ENCODE measurements at places on chromosomes 2 and 18.

DNA sequence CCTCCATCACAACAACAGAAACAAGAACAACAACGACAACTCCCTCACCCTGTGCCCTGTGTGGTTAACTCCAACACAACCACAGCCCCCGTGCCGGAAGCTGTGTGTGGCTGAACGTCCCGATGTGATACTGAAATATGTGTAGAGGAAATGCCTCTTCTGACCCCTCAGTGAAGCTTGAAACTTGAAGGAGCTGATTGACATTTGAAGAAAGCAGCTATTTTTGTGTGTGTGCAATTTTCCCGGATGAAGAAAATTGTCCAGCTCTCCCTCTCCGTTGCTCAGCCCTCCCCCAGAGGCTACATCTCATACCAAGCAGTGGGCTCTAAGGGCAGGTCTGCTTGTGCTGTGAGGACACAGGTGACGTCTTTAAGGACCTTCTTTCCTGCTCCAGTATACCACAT, 173.8 kb downstream of the ICOS start:
- DNase-seq: no peak

DNA sequence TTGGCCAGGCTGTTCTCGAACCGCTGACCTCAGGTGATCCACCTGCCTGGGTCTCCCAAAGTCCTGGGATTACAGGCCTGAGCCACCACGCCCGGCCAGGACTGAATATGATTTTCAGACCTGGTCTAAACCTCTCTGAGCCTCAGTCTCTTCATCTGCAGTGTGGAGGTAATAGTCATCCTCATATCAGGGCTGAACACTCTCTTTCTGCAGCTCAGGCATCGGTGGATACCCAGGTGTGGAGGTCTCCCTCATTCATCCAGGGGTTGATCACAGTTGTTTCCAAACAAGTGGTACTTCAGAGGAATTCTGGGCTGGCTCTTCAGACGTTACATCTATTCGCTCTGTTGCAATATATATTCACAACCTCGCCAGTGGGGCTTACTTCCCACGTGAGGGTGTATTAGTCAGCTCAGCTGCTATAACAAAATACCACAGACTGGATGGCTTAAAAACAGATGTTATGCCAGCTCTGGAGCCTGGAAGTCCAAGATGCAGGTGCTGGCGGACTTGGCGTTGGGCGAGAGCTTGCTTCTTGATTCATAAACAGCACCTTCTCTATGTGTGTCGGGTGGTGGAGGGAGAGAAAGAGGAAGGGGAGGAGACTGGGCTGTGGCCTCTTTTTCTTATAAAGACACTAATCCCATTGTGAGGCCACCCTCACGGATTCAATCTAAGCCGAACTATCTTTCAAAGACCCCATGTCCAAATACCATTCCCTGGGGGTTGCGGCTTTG, 2.9 kb upstream of the MBP start:
- no peak for DNase-seq

GRCh38 chr2:142981069-142981378, 103.6 kb downstream of the KYNU start:
- no peak for DNase-seq

- no peak for DNase-seq
Observed at GRCh38 chr18:54712306-54712705, 116.0 kb upstream of the RAB27B start.

- no peak for DNase-seq
Observed at GRCh38 chr2:238505119-238505891, 78.6 kb downstream of the ASB1 start.

DNA sequence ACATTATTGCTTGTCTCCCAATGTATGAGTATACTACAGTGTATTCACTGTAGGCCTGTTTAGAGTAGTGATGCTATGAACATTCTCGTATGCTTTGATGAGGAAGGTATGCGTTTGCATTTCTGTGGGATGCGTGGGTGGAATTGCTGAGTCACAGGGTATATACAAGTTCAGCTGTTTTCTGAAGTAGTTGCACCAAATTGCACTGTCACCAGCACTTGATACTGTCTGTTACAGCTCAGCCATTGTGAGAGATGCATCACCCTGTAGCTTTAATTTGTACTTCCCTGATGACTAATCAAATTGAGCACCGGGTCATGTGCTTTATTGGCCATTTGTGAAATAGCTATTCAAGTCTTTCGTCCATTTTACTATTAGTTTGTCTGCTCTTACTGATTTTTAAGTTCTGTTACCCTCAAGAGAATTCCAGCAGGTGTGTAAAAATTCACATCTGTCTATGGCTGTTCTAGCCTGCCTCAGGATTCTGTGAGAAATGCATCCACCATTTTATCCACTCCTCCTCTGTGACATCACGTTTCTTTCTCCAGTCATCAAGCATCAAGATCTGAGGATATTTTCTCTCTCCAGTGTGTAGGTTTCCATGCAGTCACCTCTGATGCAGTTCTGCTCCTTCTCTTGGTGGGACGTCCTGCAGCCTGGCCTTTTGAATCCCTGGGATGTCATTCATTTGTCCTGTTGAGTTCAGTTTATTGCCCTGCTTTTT, 72.5 kb downstream of the DGKD start:
- no peak for DNase-seq

DNA sequence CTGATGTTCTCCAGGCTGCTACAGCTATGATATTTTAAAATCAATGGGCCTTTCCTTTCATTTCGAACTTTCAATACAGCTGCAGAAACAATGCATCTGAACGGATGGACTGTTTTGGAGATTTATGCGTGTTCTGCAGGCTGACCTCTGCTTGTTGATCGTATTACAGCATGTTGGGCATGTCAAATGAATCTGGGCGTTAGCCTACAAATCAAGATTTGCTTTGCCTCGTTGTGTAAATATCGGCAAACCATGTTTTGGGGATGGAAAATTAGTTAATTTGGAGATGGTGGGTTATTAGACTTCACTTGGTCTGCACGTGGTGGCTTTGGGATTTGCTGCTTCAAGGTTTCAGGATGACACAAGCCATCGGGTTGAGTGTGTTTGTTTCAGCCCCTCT, 129.3 kb downstream of the AGAP1 start:
- DNase-seq: no peak

DNA sequence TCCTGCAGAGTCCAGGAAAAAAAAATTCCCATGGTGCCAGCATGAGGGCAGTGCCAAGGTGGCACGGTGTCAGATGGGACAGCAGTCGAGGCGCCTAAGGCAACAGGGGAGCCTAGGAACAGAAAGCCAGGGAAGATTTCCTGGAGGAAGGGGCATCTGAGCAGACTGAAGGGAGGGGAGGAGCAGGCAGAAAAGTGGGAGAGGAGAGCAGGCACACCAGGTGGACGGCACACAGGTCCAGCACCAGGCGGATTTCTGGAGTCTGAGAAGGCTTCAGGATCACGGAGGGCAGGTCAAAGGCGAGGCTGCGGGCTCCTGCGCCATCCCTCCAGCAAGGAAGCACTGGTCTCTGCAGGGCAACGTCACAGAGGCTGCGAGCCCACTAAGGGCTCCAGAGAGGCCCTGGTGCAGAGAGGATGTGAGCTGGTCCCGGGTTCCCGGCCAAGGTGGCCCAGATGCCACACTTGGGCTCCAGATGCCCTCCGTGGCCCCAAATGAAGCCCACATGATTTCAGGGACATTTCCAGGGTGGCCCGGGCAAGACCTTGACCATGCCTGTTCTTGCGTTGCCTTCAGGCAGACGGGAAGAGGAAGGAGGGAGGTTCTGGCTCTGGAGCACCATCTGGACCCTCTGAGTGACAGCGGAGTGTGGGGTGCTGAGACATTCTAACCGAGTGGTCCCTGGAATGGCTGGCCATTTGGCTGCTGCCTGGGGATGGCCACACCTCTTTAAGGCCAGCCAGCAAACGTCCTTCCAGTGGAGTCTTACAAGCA, 4.1 kb downstream of the HS6ST1 start:
- DNase-seq: no peak

DNA sequence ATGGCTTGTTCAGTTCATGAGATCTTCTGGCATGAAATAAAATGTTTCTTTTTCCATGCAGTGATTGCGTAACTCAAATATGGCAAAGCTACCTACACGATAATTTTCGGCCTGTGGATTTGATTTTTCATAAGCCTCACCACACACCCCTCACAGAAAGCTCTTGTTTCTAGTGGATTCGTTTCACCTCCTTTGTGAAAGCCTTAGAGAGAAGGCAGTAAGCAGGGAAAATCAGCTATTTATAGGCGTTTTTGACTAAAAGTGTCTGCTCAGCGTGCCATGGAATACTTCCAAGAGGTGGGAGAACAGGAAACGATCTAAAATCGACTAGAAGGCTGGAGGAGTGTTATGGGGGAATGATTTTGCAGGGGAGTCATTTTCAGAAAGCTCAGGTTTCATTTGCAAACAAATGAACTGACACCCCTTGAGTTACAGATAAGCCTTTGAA, 417.9 kb downstream of the TGIF1 start:
- DNase-seq: no peak

- DNase-seq: no peak
Observed at GRCh38 chr2:127763776-127764175, 47.2 kb downstream of the WDR33 start.

- no peak for DNase-seq
Observed at GRCh38 chr2:212727751-212728150, 189.1 kb upstream of the ERBB4 start.

DNA sequence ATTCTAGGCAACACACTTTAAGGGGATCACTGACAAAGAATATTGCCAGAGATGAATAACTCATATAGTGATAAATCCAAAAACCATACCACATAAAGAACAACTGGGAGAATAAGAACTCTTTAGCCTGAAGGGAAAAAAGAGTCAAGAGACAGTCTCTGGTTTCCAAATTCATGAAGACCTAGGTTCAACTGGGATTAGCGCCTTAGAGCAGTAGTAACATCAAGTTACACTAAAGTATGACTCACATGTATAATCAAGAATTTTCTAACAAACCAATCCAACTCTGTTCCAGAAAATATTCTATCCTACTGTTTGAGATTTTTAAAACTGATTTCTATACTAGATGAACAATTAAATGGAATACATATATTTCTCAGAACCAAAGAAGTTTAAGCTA, 93.8 kb downstream of the USP34 start:
- DNase-seq: no peak

All from caudate nucleus (tissue), 63 donors.